ENCODE measurements at places on chromosomes 12 and 14. TPM values are rescaled to one million over a fixed set of nuclear protein-coding genes. Genes with fewer than 3 reads are reported as not detected.

FLRT2 gene
- not detected for total RNA-seq

AREL1 gene
- total RNA-seq = 18.4 TPM

DNA sequence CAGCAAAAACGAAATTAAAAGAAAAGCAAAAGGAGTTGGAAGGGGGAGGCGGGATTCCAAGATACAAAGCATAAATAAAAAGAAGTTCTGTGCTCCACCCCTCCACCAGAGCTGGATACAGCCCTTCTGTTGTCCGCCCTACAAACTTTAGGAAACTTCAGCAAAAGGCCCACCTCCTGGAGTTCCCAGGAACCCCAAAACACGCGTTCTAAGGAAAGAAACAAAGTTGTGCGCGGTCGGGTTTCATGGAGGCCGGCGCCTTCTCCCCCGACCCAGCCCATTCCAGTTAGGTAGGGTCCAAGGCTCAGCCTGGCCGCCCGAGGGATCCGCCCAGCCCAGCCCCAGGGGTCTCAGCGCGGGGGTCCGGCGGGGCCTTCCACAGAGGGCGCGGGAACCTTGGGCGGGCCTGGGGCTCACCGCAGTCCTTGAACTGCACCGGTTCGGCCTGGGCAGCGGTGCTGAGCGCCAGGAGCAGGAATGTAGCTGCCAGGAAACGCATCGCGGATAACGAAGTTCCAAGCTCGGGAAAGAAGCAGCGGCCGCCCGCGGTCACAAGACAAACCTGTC lies at the start of gene NPC2:
Gene NPC2 (minus strand): TSS at position 530 of the 567 bp plus-strand sequence. CDS start 31 bp downstream, at position 499.
- no peaks in the 10 kb centered on the region for H3K27me3 ChIP-seq
- H3K4me1 ChIP-seq = peaks cover 35% of the 10 kb centered on the region
- peak within 1 kb of the TSS; percentile 99 for H3K4me3 ChIP-seq
- peak within 1 kb of the TSS; percentile 97 for H3K27ac ChIP-seq
- peaks cover 3% of the 10 kb centered on the region for H3K36me3 ChIP-seq
- DNase-seq = no peak

LRP6 gene
- total RNA-seq = 31.7 TPM

- no peaks in the 10 kb centered on the region for H3K27me3 ChIP-seq
- no peaks in the 10 kb centered on the region for H3K36me3 ChIP-seq
- H3K4me1 ChIP-seq = peaks cover 30% of the 10 kb centered on the region
- peak overlapping the region; percentile 47 for H3K27ac ChIP-seq
Observed at GRCh38 chr14:92539875-92540274, 26.3 kb downstream of the RIN3 start.
